Right cardiac atrium (tissue), 5 donors: ENCODE measurements at places on chromosomes 11 and 22. TPM values are rescaled to one million over a fixed set of nuclear protein-coding genes. Genes with fewer than 3 reads are reported as not detected.
A peak's percentile ranks its signal among the peaks of the same experiment; 100 is the strongest.

DNA sequence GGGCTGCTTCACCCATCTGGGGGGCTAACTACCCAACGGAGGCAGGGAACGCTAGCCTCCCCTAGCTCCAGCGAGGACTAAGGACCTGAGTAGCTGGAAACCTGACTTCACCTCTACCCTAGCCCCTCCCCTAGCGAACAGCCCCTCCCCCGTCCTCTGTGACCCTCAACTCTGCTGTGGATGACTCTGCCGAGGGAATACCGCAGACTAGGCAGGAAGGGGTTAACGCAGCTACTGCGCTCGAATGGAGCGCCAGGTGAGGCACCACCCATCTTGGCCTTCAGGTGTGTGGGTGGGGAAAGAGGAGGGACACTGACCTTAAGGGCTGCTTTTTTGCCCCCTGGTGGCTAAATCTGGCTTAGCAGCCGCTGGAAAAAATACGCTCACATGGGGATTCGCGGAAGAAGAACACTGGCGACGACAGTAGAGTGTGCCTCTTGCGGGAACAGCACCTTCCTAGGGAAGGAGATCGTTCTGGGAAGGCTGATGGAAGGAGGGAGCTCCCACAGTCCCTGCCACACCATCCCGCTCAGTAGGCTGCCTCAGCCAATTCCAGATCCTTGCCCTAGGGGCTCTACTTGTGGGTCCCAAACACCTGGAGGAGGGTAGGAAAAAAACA is 4.5 kb upstream of the BCL9L start:
- DNase-seq: peak; percentile 75

Gene OR10A6
- not detected for total RNA-seq

- DNase-seq: no peak
Measured at GRCh38 chr11:78952890-78953289, 378.2 kb upstream of the NARS2 start.

Gene ATG13
- total RNA-seq: 66.2 TPM

GRCh38 chr11:64843686-64844329 is 645 bp downstream of the CDC42BPG start:
- DNase-seq: no peak

- peak; percentile 68 for DNase-seq
Measured at GRCh38 chr11:86143087-86144030, 74.5 kb upstream of the PICALM start.

- DNase-seq: no peak
Measured at GRCh38 chr11:70454197-70454767, 56.0 kb downstream of the CTTN start.
